ENCODE measurements at places on chromosomes 3 and 15.
A peak's percentile ranks its signal among the peaks of the same experiment; 100 is the strongest.

GRCh38 chr3:112463250-112463649 is 36.0 kb downstream of the BTLA start:
- no peak overlapping the region for H3K27ac ChIP-seq
- no peak overlapping the region for H3K4me3 ChIP-seq
- H3K36me3 ChIP-seq, result no peaks in the 10 kb centered on the region
- H3K4me1 ChIP-seq, result no peaks in the 10 kb centered on the region
- H3K27me3 ChIP-seq, result no peaks in the 10 kb centered on the region
- DNase-seq, result no peak

DNA sequence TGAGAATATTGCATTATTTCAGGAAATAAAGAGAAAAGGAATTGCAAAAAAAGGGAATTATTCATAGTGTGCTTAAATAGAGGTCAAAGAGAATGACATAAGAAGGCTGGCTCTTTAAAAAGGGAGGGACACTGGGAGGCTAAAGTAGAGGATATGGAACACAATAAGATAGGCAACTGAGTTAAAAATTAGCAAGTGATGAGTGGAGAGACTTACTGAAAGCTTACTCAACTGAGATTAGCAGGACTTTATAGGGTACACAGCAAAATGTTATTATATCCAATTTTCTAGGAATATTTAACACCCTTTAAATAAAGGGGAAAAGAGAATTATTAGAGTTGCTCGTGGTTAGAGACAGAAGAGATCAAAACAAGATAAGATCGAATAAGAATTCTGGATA is 375.2 kb downstream of the LSAMP start:
- DNase-seq, result no peak
- no peak overlapping the region for H3K4me3 ChIP-seq
- H3K27me3 ChIP-seq, result no peaks in the 10 kb centered on the region
- no peaks in the 10 kb centered on the region for H3K36me3 ChIP-seq
- no peaks in the 10 kb centered on the region for H3K4me1 ChIP-seq
- no peak overlapping the region for H3K27ac ChIP-seq

DNA sequence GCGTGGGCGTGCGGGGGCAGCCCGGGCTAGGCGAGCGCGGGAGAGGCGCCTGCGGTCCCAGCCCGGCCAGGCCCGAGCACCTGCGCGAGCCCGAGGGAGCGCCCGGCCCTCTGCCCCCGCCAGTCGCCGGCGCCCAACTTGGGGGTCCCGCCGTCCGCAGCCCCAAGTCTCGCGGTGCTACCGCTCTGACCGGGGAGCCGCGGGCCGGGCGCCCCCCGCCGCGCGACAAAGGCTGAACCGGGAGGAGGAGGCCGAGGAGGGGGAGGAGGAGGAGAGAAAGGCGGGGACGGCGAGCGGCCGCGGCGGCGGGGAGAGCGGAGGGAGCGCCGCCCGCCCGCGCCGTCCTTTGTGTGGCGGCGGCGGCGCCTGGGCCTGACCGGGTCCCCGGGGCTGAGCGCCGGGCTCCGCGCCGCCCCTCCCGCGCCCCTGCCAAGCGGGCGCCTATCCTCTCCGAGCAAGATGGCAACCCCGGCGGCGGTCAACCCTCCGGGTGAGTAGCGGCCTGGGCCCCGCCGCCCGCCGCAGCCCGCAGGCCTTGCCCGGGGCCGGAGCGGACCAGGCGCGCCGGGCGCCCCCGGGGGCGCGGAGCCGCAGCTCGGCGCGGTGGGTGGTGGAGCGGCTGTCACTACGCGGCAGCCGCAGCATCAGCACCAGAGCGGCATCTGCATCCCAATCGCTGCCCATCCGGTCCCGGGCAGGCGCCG is at the start of gene ARNT2:
TSS of gene ARNT2 (plus strand) at position 326 of the 704 bp plus-strand sequence. CDS start at position 460, 134 bp downstream.
- peak; percentile 28 for DNase-seq
- no peaks in the 10 kb centered on the region for H3K4me1 ChIP-seq
- no peaks in the 10 kb centered on the region for H3K27me3 ChIP-seq
- no peaks in the 10 kb centered on the region for H3K36me3 ChIP-seq

DNA sequence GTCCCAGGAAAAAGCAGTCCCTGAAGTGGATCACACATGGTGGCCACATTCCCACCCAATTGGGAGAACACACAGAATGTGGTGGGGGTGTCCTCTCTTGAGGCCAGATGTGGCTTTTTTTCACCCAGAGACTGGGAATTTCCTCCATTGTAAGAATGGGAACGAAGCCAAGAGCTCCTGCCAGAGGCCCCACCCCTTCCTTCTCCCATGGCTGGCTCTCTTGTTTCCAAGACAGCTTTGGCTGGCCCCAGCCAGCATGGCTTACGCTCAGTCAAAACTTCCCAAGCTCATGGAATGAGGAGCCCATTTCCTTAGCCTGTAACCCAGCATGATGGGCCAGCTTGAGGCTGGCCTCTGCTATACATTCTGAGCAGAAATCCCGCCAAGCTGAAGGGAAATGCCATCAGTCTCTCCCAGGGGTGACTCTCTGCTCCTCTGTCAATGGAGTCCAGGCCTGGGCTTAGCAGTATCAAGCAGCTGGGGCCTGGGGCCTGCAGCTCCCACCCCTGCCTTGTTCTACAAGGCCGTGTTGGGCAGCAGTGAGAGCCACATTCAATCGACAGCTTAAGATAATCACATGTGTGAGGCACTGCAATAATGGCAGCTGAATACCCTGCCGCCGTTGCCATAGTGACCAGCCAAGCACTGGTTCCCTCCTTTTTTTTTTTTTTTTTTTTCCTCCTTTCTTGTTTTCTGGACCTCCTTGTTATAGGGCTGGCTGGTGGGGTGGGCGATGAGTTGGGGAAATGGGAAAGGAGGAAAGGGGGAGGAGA is 142.4 kb downstream of the EPHB1 start:
- H3K4me3 ChIP-seq, result no peak overlapping the region
- DNase-seq, result no peak
- H3K27ac ChIP-seq, result no peak overlapping the region

DNA sequence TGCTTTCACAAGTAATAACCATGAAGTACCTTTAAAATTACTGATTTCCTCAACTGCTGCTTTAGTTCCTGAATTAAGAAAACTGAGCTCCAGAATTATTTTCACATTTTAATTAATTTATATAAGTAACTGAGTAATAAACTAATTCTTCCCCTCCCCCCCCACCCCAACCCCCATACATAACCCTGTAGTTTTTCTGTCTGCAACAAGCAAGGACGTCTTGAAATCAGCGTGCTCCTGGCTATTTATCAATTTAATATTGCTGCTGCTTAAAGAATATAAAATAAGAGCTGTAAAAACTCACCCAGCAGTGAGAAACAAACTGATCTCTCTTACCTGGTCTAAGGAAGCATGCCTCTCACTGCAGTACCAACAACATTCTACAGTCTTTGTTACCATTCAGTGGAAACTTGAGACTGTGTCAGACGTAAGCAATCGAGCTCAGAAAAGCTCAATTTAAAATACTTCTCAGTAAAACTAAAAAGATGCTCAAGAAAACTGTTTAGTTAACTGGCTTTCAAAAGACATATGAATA is 121.0 kb downstream of the TFDP2 start:
- H3K27me3 ChIP-seq, result no peaks in the 10 kb centered on the region
- no peaks in the 10 kb centered on the region for H3K36me3 ChIP-seq

- H3K4me3 ChIP-seq, result no peak overlapping the region
- no peak overlapping the region for H3K27ac ChIP-seq
- H3K27me3 ChIP-seq, result no peaks in the 10 kb centered on the region
- DNase-seq, result no peak
These were observed 500.6 kb downstream of the PYDC2 start for GRCh38 chr3:191961529-191961928.
